ENCODE measurements at places on chromosomes 7 and 10.

GRCh38 chr7:23895666-23896096, 185.7 kb downstream of the STK31 start:
- DNase-seq, result no peak

- DNase-seq, result no peak
Measured at GRCh38 chr10:126658928-126659327, 11.6 kb downstream of the C10orf90 start.

DNA sequence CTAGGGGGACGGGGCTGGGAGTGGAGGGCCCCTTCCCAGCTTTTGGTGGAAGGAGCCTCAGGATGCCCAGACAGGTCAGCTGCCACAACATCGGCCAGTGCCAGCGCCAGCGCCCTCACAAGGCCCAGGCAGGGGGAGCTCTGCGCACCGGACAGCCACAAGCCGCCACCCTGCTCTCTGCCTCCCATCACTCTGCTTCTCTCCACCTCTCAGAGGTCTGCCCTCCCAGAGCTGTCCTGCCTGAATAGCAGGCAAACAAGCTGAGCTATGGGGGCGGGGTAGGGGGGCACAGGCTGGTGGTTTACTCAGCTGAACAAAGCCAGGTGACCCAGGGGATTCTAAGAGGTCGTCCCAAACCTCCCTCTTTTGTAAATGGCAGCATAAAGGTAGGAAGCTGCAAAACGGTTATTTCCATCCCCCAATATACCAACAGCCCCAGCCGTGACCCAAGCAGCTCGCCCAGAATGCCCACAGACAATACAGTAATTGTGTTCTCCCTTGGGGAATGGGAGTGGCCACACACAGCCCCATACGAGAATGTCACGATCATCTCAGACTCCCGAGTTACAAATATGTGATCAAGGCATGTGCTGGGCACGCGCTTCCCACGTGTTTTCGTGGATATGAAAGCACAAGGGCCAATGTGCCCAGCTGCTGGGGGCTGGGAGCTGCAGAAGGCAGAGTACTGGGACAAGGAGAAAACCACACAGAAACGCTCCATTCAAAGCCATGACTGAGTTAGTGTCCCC, 19.7 kb downstream of the FAM53B start:
- DNase-seq, result no peak

- no peak for DNase-seq
Measured at GRCh38 chr7:130939321-130940095, 205.5 kb upstream of the KLF14 start.

DNA sequence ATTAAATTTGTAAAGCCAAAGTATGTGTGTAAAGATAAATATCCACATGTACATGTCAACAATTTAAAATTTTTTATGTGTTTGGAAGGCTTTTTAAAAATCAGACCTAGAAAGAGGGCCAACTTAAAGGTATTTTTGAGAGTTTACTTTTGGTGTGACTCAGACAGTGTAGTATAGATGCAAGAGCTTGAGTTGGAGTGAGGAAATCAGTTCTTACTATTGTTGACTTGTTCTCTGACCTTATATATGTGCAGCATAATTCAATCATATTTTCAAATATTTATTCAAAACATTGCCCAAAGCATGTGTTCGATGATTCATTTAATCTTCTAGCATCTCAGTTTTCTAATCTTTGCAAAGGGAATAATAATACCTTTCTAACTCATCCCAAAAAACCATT, 243.7 kb upstream of the PRKCQ start:
- no peak for DNase-seq

DNA sequence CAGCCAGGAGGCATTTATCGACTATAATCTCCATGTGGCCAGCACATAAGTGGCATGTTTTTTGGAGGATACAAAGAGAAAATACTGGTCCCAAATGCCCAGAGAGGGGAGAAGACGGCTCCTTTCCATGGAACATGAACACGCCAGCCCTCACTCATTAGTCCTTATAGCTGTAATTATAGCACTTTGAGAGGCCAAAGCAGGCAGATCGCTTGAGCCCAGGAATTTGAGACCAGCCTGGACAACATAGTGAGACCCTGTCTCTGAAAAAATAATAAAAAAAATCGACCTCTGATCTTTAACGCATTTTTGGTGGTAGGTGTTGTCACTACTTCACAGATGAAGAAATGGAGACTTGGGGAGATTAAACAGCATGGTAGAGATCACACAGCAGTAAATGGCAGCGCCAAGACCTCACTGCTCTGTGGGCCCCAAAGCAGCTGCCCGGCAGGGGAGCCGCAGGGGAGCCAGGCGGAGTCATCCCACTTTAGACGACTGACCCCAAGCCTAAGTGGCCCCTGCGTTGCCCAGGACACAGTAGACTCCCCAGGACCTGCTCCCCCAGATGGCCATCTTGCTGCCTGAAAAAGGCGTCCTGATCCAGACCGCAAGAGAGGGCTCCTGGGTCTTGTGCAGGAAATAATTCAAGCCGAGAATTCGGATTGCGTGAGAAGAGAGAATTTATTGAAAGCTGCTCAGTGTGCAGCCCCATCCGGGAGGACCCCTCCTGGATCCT, 21.2 kb upstream of the PRKAG2 start:
- no peak for DNase-seq

DNA sequence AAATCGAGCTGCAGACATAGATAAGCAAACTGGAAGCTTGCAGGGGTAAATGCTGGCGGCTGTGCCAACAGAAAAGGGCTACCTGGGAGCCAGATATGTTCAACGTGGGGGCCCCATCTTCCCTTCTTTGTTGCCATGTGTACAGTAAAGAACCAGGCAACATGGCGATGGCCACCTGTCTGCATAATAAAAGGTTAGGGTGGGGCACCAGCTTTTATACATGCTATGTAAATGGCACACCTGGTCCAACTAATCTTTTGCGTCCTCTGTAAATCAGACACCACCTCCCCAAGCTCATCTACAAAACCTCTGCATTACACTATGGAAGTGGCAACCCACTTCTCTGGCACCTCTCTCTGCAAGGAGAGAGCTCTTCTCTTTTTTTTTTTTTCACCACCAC, 13.9 kb downstream of the BUD31 start:
- DNase-seq, result no peak

GRCh38 chr10:102119417-102120141, 589 bp downstream of the LDB1 start:
- DNase-seq, result no peak

DNA sequence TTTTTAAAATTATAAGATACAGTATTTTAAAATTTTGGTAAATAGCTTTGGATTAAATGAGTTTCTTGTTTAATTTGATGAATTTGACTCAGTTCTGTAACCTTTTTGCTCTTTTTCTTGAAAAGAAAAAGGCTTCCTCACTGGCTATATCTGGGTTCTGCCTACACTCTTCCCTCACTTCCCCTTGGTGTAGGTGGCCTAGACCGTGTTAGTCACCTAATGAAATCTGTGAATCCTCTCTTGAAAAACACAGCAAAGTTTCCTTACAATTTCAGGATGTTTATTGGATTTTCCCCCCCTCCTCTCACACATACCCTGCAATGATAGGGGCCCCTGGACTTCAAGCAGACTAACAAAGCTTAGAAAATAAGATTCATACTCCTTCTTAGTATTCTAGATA, 231.6 kb downstream of the ADK start:
- DNase-seq, result no peak

GRCh38 chr7:28865601-28866144, 92.5 kb downstream of the TRIL start:
- no peak for DNase-seq

GRCh38 chr7:157347217-157347904, 10.6 kb downstream of the DNAJB6 start:
- no peak for DNase-seq

- DNase-seq, result no peak
Measured at GRCh38 chr7:223118-223800, 30.9 kb downstream of the FAM20C start.

DNA sequence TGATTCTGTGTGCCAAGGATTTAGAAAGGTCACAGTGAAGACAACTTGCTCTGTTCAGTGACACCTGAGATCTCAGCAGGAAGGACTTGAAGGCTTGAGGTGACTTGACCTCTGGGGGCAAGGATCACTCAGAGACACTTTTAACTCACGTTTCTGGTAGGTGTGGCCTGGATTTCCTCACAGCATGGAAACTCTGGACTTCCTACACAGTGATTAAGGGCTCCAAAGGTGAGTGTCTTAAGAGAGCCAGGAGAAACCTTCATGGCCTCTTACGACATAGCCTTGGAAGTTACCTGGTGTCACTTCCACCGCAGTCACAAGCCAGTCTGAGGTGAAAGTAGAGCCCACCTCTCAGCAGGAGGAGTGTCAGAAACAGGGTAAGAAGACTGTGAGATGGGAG, 38.1 kb upstream of the ADO start:
- no peak for DNase-seq

DNA sequence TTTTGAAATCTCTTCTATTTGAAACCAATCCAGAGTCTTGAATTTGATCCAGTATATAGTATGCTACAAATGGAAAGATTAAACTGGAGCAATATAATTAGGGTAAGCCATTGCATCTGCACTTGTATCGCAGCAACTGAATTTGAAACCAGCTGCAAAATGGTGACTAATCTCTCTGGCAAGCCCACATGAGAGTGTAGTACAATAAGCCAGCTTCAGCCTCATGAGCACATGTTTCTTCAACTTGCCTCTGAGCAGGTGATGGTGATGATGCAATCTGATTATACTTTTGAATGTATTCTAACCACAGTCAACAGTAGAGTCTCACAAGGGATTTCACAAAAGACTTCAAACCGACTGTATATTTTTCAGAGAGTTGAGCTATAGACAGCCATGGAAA, 829 bp upstream of the RPA3 start:
- no peak for DNase-seq

DNA sequence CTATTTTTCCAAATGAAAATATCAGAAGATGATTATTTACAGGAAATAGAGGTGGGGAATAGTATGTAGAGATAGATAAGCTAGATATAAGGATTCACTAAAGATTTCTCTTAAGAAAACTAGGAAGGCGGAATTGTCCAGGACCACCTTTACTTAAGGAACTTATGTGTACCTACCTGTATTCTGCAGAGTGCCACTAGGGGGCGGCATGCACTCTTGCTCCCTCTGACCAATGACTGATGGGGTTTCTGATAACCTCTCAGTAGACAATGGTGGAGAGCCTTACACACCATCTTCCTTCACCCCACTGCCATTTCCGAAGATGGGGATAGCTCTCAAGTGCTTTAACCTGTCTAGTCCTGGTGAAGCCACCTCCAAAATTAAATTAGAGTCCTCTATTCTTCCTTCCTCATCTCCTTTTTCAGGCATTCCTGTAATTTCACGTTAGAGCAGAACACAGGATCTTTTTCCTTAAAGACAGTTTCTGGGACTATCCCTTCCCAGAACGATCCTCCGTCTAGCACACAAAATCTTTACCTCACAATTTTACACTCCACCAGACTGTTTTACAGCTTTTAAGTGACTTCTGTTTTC, 453.1 kb downstream of the SORCS1 start:
- no peak for DNase-seq

GRCh38 chr10:14184841-14185315, 145.8 kb downstream of the FRMD4A start:
- peak; percentile 52 for DNase-seq

- no peak for DNase-seq
Measured at GRCh38 chr7:8325067-8325466, 63.1 kb upstream of the ICA1 start.

- DNase-seq, result no peak
Measured at GRCh38 chr10:98536551-98536950, 89.8 kb upstream of the HPS1 start.

DNA sequence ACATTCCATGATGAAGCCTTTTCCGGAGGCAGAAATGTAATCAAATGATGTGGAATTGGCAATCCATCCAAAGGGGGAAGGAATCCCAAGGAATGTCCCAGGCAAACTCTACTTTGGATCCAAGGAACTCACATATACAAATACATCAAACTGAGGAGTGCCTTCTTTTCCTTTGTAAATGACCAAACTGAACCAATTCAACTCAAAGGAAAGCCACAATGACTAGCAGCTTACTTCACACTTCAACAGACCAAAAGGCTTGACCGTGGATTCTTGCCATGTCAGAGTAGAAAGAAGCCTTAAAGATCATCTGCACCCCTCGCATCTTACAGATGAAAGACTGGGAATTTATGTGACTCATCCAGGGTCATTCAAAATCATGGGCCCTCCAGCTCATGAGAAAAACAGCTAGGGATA, 79.7 kb upstream of the MACROH2A2 start:
- no peak for DNase-seq

DNA sequence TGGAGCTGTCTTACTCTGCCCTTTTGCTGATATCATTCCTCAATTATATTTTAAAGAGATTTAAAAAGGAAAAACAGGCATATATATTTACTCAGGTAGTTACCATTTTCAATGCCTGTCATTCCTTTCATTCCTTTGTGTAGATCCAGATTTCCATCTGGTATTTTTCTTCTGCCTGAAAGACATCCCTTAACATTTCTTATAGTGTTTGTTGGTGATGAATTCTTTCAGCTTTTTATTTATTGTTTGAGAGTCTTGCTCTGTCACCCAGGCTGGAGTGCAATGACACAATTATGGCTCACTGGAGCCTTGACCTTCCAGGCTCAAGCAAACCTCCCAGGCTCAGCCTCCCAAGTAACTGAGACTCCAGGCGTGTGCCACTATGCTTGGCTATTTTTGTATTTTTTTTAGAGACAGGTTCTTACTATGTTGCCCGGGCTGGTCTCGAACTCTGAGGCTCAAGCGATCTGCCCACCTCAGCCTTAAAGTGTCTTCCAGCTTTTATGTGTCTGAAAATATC, 5.6 kb upstream of the POM121 start:
- no peak for DNase-seq

DNA sequence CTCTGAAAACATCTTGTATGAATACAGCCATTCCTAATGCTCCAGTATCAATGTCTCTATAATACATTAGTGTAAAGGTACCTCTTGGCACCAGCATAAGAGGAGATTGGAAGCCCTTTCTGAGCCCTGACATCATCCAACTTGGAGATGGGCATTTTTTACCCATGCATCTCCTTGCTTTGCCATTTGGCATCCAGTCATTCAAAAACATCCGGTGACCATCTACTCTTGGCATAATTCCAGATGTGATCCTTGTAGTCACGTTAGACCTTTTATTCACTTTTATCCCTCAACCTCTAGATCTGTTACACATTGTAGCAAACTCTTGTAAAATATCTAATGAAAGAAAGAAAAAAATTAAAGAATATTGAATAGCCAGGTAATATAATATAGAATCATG, 17.9 kb upstream of the SGMS1 start:
- DNase-seq, result no peak

DNA sequence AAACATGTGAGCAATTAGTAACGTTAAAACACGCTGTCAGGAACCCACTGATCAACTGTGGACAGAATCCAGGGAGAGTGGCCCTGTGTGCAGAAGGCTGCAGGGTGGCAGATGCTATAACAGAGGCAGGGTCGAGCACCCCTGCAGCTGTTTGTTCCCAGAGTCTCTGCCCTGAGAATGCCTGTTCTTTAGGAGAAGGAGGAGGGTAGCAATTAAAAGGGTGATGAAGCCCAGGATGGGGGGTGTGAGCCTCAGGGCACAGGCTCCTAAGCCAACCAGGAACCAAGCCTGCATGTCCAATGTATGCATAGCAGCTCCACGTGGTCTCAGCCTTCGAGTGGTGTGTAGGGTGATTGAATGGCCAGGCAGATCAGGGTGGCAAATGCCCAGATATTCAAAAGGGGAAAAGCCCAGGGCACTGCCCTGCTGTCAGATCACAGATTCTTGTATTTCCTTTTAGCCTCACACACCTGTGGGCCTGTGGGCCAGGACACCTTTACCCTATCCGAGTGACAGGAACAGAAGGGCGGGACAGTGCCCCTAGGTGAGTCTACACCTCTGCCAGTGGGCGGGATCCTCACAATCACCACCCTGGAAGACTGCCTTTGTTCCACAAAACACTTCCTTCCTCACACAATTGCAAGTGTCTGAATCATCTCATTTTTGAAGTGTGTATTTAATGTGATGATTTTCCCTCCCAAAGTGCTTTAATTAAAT, 7.3 kb downstream of the WDFY4 start:
- DNase-seq, result no peak
